ENCODE measurements at places on chromosomes 2 and 18. TPM values are rescaled to one million over a fixed set of nuclear protein-coding genes. Genes with fewer than 3 reads are reported as not detected.

DNA sequence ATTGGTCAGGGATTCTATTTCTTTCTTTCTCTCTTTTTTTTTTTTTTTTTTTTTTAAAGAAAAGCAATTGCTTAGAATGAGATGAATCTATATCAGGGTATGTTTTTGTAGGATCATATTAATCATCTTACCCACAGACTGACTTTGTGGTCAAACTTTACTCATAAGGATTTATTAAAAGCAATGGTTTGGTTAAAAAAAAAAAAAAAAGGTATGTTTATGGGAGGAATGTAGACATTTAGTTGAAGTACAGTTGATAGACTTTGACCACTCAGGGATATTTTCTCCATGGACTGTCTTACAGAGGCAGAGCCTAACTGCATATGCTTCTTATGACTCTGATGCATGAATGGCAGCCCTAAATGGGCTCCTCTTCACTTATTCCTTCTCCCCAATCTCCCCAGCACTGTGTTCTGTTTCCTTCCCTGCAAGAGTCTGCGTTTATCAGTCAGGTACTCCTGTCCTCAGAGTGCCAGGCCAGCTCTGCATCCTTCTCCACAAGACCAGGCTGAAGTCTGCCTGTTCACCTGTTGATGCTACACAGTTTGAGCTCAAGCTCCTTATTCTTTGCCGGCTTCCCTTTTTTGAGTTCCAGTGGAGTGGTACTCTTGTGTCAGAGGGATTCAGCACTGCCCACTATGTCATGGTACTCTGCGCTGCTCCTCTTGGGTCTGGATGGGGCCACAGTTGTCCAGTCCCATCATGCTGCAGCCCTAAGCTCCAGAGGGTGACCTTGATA is 24.3 kb downstream of the CRIM1 start:
- DNase-seq = no peak

GRCh38 chr18:75128911-75129716 is 79.8 kb downstream of the PTGR3 start:
- no peak for DNase-seq

The RBM44 gene
- 0.54 TPM for polyA plus RNA-seq

GRCh38 chr2:240213226-240213475 is 72.7 kb upstream of the OTOS start:
- no peak for DNase-seq

The NOP58 gene
- 97.9 TPM for polyA plus RNA-seq

The GPR55 gene
- polyA plus RNA-seq = 0.19 TPM

- DNase-seq = no peak
These were observed 251.0 kb downstream of the AFF3 start for GRCh38 chr2:99891428-99891780.

- DNase-seq = no peak
These were observed 147.4 kb downstream of the LNPK start for GRCh38 chr2:175854665-175855064.

DNA sequence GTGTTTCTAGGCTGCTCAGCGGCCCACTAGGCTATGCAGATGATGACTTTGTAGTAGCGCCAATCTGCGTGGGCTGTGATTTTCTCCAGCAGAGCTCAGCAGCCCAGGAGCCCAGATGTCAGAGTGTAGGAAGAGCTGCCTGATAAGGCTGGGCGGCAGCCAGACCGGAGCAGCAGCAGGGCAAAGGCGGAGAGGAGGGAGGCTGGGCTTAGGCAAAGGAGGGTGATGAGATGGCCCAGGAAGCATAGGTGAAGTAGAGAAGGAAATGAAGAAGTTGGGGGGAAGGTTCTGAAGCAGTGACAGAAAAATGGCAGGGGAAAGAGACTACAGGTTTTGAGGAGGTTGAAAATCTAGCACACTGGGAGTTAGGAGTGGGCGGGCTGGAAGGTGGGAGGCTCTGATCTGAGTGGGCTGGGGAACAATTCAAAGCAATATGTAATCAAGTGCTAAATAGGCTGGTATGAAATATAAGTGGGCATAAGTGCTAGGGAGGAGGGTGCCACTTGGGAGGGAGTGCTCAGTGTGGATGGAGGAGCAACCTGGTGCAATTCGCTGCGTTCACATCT is 50.6 kb upstream of the STPG4 start:
- no peak for DNase-seq

GRCh38 chr2:15122915-15123314 is 438.2 kb downstream of the NBAS start:
- DNase-seq = no peak

DNA sequence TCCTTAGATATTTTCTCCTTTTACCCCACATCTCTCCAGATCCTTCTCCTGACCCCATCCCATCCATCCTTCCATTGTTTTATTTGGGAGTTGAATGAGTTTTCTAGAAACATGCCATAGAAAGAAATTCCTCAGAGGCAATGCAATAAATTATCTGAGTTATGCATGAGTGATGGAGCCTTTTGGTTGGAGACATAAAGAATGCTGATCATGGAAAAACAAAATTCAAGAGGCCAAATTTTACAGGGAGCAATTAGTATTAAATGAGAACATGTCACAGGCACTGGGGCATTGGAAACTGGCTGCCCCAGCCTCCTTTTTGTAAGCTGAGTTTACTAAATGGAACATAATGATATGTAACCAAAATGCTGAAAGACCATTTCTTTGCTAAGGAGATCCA is 74.2 kb upstream of the LCLAT1 start:
- no peak for DNase-seq

DNA sequence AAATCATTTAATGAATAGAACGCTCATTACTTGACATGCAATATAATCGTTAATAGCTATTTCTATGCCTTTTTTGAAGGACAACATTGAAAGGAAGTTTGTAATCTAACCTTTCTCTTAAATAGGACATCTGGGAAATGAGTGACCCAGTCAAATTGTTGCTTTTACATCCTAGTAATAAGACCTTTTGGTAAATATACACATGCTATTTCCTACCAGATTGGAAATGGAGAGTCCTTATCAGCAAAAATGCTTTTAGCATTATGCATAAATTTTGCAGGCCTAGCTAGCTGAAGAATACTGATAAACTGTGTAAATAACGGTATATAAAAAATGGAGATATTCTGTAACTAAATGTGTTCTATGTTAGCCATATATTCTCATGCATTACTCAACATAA is 567.3 kb upstream of the DSEL start:
- no peak for DNase-seq

- DNase-seq = no peak
These were observed 24.2 kb downstream of the PRPF40A start for GRCh38 chr2:152693033-152693432.

The HTR2B gene
- polyA plus RNA-seq = 25.8 TPM

DNA sequence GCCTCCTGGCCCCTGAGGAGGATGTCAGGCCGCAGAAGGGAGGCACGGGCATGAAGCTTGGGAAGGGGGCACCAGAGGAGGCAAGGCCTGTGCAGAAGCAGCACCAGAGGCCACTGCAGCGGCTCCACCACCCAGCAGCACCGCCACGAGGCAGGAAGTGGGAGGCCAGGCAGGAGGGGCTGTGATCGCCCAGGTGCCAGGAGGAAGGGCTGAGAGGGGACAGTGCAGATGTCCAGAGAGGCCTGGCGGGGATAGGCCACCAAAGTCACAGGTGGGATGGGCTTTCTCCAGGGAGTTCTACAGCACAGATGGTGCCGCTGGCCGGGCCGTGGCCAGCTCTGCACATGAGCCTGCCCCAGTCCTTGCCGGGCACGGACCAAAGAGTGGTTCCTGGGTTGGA is 6.0 kb upstream of the ALPI start:
- DNase-seq = no peak

The RUFY4 gene
- 0.08 TPM for polyA plus RNA-seq

The DSG1 gene
- polyA plus RNA-seq = 0.04 TPM

The POTEC gene
- not detected for polyA plus RNA-seq

DNA sequence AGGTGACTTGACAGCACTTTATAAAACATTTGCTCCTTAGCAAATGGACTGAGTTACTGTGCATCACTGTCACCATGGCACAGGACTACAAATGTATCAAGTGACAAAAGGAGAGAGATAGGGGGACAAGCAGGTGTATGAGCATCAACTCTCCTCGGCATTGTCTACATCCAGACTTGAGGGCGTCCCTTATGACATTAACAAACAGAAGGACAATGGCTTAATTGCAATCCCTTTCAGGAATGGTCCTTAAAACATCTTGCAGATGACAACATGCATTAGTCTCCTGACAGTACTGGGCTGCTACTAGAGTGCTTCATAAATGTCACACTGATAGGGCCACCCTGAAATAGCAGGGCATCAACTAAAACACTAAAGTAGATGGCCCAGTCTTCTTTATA is 198.8 kb downstream of the PDE1A start:
- DNase-seq = no peak

DNA sequence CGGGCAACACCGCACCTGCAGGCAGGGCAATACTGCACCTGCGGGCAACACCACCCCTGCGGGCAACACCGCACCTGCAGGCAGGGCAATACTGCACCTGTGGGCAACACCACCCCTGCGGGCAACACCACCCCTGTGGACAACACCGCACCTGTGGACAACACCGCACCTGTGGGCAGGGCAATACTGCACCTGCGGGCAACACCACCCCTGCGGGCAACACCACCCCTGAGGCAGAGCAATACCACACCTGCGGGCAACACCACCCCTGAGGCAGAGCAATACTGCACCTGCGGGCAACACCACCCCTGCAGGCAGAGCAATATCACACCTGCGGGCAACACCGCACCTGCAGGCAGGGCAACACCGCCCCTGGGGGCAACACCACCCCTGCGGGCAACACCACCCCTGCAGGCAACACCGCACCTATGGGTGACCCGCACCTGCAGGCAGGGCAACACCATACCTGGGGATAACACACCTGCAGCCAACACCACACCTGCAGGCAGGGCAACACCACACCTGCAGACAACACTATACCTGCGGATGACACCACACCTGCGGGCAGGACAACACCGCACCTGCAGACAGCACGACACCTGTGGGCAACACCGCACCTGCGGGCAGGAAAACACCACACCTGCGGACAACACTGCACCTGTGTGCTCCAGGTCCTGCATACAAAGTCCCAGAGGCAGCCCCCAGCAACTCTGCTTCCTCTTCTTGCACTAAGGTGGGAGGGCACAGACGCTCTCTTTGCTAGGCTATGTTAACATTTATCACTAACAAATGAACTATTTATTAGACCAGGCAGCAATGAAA is 57.7 kb downstream of the EIPR1 start:
- no peak for DNase-seq

The TMEM169 gene
- 14.9 TPM for polyA plus RNA-seq

DNA sequence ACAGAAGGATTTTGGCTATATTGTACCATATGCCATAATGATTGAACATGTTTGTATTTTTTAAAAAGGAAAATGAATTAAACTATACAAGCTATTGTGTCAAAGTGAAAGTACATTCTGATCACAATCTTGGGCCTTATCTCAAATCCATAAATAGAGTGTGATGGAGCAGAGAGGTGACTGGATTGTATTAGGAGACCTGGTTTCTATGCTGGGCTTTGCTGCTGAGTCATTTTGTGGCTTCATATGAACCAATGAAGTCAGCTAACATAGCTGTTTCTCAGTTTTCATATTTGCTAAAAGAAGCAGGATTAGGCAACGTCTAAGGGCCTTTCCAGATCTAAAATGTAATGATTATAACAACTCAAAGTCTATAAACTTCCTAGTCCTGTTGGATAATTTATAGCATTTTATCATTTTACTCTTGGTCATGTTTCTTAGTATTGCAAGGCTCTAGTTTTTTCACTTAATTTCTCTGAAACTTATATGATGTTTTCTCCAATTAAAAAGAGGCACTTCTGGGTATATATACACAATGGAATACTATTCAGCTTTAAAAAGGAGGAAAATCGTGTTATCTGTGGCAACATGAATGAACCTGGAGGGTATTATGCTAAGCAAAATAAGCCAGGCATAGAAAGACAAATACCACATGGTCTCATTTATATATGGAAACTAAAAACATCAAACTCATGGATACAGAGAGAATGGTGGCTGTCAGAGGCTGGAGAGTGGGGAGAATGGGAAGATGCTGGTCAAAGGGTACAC is 112.3 kb downstream of the MEP1B start:
- DNase-seq = no peak

DNA sequence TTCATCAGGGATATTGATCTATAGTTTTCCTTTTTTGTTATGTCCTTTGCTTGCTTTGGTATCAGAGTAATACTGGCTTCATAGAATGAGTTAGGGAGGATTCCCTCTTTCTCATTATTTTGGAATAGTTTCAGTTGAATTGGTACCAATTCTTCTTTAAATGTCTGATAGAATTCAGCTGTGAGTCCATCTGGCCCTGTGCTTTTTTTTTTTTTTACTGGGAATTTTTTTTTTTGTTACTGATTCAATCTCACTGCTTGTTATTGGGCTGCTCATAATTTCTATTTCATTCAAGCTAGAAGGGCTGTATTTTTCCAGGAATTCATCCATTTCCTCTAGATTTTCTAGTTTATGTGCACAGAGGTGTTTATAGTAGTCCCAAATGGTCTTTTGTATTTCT is 103.9 kb downstream of the RND3 start:
- no peak for DNase-seq

- DNase-seq = no peak
These were observed 6.6 kb downstream of the ASB18 start for GRCh38 chr2:236257575-236257974.

- no peak for DNase-seq
These were observed 396.1 kb downstream of the TDRD15 start for GRCh38 chr2:21519821-21520220.

The REEP1 gene
- 3.6 TPM for polyA plus RNA-seq

DNA sequence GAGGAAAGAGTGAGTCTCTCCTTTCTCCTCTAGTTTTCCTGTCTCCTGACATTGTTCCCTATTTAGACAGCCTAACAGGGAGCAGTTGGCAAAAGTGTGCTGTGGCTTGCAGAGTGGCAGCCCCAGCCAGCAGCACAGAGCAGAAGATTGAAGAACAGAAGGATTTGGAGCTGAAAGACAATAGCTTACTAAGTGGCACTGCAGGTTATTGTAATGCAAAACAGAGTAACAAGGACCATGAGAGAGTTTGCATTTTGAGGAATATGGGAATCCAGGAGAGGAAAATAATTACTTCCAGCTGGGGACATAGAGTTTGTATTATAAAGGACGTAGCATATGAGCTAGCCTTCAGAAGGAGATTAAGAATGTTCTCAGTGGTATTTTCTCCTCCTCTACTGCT is 342.4 kb downstream of the AKAIN1 start:
- no peak for DNase-seq

The SLC5A7 gene
- polyA plus RNA-seq = 0.62 TPM

- DNase-seq = no peak
These were observed 134.3 kb downstream of the IRS1 start for GRCh38 chr2:226665306-226665831.

Measured in right renal pelvis (tissue), 4 donors.